NCI-H82 (cell line): ENCODE measurements at places on chromosomes 6 and 20.

DNA sequence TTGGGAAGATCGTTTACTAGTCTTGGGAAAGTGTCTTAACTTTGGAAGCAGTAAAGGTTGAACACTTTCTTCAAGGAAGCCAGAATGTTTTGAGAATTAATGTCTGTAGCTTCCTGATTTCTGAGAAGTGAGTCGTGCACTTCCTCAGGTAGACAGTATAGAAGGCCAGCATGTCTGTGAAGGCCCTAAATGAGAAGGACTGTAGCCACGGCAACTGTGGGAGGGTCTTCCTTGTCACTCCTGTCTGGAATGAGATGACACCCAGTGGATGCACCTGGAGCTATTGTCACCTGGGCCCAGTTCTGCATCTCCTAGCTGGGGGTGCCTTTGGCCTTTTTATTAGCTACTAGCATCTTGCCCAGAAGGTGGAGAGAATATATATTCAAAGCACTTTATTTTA, 8.8 kb downstream of the STX16 start:
- DNase-seq, result no peak

DNA sequence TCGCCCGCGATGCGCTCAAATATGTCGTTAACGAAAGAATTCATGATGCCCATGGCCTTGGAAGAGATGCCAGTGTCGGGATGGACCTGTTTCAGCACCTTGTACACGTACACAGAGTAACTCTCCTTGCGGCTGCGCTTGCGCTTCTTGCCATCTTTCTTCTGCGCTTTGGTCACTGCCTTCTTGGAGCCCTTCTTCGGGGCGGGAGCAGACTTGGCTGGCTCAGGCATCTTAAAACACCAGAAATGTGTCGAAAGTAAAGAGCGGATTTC, 36.4 kb downstream of the HFE start:
- no peak for DNase-seq

DNA sequence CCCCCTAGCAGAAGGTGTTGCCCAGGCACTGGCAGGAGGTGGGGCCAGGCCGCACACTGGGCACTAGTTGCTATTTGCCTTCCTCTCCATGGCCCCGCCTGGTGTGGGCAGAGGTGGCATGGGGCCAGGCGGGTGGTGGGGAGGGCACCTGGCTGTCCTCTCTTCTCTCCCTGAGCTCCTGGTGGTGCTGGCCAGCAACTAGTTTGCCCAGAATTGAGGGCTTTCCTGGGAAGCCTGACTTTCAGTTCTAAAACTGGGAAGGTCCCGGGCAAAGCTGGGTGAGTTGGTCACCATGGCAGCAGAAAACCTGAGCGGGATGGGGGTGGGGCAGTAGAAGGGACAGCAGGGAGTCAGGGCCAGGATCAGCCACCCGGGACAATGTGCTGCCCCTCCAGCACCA, 48.2 kb downstream of the RBM38 start:
- DNase-seq, result no peak

- peak; percentile 34 for DNase-seq
Observed at GRCh38 chr6:110415086-110415916, at the start of gene DDO. TSS of gene DDO (minus strand) at chr6:110415575. CDS start at chr6:110413462, 2,113 bp downstream.

GRCh38 chr6:113437566-113437965, 419.6 kb upstream of the MARCKS start:
- DNase-seq, result no peak

DNA sequence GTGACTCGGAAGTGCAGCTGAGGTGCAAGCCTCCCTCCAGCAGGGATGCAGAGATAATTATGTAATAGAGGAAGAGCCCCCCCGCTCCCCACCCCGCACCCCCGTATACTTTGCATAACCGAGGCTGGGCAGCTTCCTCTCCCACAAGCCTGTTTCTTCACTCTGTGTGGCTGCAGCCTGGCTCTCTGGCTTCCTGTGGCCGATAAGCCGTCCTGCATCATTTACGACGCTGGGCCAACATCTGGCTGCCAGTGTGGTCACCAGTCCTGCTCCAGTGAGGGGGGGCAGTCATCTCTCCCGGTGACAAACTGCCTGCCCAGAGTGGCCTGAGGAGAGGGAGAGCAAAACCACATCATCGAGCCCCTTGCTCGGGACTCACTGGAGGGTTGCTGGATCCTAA, 59.2 kb downstream of the RBM38 start:
- no peak for DNase-seq

DNA sequence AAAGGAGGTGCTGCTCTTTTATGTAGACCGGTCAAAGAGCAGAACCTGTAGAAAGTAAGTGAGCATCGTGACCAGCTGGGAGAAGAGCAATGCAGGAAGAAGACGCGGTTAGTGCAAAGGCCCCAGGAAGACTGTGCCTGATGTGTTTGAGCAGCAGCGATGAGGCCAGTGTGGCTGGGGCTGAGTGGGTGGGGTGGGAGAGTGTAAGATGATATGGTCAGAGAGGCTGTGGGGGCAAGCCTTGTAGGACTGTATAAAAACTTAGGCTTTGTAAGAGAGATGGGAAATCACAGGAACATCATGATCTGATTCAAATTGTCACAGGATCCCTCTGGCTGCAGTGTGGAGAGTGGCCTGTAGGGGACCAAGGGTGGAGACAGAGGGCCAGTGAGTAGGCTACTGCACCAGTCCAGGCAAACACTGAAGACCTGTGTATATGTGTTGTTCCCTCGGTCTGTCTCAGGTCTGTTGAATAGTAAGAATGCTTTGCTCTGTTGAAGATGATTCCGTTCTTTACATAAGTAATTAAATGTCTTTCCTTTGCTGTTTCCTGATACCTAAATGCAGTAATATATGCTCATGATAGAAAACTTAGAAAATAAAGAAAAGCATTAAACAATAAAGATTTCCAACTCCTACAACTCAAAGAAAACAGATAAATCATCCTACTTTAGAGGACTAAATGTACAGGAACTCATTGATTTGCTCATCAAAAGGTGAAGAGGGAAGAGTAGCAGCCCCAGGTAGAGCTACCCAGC, 23.6 kb upstream of the WFDC2 start:
- DNase-seq, result peak; percentile 67

GRCh38 chr6:166947251-166947650, 9.1 kb downstream of the RNASET2 start:
- no peak for DNase-seq

GRCh38 chr6:54019860-54020259, 91.4 kb upstream of the MLIP start:
- no peak for DNase-seq

- no peak for DNase-seq
Observed at GRCh38 chr20:52087471-52087870, 104.1 kb downstream of the ZFP64 start.

- DNase-seq, result no peak
Observed at GRCh38 chr6:52820198-52820597, 16.6 kb upstream of the GSTA1 start.

GRCh38 chr6:35640017-35640664, 48.6 kb downstream of the FKBP5 start:
- DNase-seq, result no peak

DNA sequence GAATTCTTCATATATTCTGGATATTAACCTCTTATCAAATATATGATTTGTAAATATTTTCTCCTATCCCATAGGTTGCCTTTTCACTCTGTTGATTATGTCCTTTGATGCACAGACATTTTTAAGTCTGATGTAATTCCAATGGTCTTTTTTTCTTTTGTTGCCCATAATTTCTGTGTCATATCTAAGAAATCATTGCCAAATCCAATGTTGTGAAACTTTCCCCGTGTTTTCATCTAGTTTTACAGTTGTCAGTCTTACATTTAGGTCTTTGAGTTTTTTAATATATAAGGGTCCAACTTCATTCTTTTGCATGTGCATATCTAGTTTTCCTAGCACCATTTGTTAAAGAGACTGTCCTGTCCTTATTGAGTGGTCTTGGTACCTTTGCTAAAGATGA, 111.5 kb downstream of the SESN1 start:
- DNase-seq, result no peak

DNA sequence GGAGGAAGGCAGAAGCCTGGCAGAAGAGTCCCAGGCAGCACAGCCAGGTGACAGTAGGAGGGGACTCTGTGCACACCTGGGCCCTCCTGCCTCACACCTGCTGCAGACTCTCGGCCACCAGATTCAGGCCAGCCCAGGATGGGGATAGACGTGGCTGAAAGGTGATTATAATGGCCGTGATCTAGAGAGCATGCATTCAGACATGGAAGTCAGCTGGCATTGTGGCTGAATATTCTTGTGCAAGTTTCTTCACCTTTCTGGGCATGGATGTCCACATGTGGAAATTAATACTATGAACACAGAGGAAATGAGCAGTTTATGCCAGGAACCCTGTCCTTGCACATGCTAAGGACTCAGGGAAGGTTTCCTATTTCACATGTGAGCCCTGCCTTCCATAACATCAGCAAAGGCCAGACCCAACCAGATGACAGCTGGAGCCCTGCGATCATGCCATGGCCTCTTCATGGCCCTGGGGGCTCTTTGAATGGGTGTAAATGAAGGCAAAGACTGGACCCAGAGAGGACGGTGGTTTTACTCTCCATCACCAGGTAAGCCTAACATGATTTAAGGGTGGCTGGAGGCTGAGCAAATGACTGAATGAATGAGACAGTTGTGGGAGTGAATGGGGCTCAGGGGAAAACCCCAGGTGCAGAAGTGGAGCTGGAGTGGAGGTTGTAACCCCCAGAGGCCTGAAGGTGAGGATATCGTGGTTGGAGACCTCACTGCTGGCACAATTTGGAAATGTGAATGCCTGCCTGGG, 2.7 kb upstream of the RAET1L start:
- no peak for DNase-seq

DNA sequence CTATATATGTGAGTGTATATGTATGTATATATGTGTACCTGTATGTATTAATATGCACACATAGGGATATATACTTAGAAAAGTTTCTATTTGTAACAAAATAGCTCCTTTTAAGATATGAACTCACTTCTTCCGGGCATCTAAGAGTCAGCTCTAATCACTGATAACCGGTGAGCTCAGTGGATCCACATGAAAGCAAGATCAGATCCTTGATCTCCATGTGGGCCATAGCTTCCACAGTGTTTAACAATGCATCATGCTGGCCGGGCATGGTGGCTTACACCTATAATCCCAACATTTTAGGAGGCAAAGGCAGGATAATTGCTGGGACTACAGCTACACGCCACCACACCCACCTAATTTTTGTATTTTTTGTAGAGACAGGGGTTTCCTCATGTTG, 52.6 kb downstream of the ECT2L start:
- no peak for DNase-seq

DNA sequence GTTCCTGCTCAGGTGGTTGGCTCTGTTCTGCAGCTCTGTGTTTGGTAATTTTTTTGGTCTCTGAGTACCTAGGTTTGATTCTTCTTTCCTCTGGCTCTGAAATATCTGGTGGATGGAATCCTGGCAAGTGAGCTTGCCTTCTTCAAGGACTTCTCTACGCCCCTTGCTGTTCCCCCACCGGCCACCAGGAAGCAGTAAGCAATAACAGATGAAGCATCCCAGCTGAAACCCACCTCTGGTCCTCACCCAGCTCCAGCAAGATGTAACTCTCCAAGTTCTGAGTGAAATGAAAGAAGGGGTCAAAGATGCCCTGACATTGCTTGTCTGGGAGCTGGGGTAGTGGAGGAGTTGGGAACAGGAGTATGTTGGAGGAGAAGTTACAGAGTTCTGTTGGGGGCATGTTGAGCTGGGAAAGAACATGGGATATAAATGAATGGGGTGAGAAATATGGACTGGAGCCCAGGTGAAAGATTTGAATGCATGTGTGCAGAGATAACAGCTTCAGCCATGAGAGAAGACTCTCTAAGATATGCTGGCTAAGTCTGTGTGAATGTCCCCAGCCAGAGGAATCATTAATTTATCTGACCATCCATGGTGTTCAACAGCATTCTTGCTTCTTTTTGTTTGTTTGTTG, 51.3 kb upstream of the GLP1R start:
- peak; percentile 76 for DNase-seq

DNA sequence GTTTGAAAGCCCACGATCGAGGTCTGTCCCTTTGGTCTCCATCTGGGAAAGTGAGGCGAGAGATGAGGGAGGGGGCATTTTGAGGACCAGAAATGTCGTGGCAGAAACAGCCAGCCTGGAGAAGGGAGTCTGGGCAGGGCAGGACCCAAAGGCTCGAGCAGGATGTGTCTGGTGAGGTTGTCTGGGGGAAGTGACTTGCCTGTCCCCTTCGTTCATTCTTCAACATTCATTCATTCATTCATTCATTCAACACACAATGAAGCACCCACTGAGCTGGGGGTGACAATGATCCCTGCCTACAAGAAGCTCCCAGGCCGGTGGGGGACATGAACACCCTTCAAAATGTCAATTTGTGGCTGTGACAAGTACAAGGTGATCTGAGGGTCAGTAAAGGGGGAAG, 80.5 kb downstream of the CEBPB start:
- DNase-seq, result no peak

- no peak for DNase-seq
Observed at GRCh38 chr6:24614648-24615047, 31.3 kb downstream of the KIAA0319 start.

DNA sequence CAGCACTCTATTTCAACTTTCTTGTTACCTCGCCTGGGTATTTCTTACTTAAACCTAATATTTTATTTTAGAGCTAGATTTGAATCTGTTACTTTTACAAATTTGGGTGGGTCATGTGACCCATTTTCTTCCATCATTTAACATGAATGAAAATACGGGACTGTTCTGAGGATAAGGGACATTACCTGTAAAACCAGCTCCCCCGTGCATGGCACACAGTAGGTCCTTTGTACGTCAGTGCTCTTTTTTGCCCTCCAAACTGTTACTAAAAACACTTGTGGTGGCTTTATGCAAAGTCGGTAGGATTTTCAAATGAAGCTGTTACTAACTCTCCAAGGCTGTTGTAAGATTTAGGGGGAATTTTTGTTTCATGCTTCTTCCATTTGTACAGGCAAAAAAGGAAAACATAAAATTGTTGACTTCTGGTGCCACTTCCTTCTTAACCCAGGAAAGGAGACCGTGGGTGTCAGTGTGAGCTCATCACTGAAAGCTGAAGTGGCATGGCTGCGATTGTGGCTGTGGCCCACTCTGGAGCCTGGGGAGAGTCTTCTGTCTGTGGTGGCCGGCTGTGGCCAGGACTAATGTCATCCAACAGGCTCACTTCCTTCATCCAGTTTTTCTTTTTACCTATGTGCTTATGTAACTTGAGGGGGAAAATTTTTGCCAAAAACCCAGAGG, 40.2 kb upstream of the PXDC1 start:
- DNase-seq, result no peak

GRCh38 chr6:15515660-15516375, 147.0 kb downstream of the DTNBP1 start:
- DNase-seq, result no peak
